Progenitor cell of endocrine pancreas (in vitro differentiated cells): ENCODE measurements at places on chromosomes 1 and 21.

DNA sequence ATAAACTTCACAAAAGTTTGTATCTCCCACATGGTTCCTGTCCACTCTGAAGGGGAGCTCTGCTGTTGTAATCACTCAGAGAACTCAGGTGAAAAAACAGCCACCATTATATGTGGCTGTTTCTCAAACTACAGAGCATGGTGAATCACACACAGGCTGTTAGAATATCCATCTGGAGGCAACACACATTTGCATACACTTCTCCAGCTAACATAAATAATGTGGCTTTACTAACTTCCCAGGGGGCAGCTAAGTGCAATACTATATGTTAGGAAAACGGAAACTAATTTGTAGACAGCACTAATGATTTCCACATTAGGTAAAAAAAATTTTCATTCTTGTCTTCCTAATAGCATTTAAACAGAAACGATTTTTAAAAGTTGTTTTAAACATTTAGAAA, 49.3 kb downstream of the PTGFR start:
- DNase-seq, result no peak

DNA sequence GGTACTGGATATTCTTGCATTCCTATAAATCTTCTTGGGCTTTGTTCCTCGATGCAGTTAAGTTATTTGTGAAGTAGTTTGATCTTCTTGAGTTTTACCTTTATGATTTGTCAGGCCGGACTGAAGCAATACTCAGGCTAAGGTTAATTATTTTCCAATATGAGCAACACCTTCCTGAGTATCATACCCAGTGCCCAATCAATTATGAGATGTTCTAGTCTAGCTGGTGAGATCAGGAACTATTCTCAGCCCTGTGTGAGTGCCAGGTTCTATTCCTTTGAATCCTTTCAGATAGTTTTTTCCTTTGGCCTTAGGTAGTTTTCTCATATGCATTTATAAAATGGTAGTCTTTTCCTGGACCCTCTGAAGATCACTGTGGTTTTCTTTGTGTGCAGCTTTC, 92.5 kb downstream of the SCMH1 start:
- no peak for DNase-seq

- DNase-seq, result no peak
Measured at GRCh38 chr1:206967096-206967849, 3.0 kb downstream of the FCAMR start.

DNA sequence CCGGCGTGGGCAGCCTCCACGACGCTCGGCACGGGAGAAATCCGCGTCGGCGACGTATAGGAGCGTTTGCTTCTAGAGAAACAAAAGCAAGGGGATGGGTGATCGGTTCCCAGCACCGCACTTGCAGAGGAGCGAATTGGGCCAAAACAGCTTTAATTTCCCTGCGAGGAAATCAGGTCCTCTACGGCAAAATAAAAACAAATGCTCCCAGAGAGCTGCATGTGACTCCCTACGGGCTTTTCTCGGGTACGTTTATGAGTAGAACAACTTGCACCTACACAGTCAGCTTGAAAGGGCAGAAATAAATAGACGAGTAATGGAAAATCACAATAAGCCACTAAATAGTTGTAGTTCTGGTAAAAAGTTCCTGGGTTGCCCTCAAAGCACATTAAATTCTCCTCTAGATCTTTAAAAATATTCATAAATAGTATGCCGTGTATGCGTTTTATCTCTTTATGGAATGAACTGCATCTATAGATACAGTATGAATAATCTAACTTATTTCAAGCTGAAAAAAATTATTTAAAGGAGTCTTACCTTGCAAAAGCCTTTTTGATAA, 1.2 kb downstream of the NHLH2 start:
- no peak for DNase-seq

DNA sequence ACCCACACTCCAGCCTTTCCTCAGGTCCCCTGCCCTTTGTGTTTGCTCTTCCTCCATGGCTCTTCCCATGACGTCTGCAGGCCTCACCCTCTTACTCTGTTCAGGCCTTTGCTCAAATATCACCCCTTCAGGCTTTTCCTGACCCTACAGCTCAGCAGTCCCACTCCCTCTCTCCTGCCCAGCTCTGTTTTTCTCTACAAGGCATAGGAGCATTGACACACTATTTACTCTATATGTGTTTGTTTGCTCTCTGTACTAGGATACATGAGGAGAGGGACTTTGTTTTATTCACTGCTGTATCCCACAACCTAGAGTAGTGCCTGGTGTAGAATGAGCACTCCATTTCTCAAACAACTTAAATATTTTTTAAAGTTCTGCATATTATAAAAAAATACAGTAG, 107.4 kb upstream of the COA6 start:
- DNase-seq, result no peak
